ENCODE measurements at places on chromosomes 4 and X.

- DNase-seq: no peak
These were observed 24.0 kb downstream of the UNC5C start for GRCh38 chr4:95524729-95525128.

- DNase-seq: no peak
These were observed 1165.7 kb upstream of the IGFBP7 start for GRCh38 chr4:58275856-58276255.

- no peak for DNase-seq
These were observed 3.7 kb upstream of the TEX13D start for GRCh38 chrX:124328765-124329164.

- no peak for DNase-seq
These were observed 3.3 kb downstream of the CPEB2 start for GRCh38 chr4:15005474-15006115.

DNA sequence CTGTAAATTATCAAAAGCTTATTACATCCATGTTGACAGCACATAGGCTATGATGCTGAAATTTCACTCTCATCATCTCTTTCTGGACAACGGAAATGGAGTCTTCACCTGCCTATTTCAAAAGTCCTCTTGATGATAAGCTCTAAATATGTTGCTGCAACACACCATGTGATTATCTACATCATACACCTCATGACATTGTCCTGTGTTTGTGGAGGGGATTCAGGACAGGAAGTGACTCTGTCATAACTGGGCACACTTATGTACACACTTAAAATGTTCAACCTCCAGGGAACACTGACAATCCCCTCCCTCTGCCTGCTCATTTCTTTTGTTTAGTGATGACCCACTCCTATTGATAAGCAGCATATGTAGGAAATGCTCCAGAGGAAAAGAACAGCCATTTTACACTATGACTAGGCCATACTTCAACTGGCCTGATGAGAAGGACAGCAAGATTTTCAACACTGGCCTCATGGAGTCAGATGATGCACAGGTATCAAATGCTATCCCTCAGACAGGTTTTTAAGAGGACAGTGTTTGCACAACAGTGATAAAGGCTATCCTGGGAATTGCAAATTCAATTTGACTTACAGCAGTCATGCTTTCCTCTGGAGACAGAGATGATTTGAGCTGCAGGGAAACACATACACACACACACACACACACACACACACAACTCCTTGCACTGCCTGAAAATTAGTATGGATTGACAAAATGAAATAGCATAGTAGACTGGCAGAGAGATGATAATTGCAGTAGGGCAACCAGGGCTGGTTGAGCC, 163.3 kb upstream of the RASGEF1B start:
- no peak for DNase-seq

GRCh38 chrX:154602766-154603437, 16.2 kb downstream of the CTAG1B start:
- no peak for DNase-seq

DNA sequence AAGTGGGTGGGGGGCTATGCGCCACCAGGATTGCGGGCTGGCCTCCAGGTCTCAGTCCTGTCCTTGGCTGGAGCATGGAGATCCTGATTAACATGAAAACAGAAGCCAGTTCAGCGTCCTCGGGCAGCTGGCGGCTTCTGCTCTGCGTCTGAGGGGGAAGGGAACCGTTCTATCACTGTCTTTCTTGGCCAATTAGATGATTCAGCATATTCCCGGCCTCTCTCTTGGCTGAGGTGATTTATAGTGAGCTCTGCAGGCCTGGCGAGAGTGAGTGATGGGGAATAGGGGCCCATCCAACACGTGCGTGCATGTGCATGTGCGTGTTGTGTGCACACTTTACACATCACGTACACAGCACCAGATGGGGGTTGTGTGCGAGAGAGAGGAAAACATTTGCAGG, 145.8 kb upstream of the ATP6AP2 start:
- no peak for DNase-seq

DNA sequence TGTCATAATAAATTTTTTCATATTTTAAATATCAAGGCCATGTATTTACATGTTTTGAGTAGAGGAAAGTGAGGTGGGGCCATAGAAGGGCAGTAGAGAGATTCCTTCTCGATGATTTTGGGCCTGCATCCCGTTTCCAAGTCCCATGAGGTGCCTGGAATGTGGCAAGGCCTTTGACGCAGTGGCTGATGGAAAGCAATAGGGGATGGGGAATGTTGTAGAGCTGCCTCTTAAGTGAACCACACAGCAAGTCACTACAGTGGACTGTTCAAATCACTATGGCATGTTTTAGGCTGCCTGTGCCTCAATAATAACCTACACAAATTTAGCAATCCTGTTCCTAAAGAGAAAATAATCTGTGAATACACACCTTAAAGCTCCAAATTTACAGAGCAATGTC, 48.3 kb downstream of the ANXA5 start:
- DNase-seq: no peak

DNA sequence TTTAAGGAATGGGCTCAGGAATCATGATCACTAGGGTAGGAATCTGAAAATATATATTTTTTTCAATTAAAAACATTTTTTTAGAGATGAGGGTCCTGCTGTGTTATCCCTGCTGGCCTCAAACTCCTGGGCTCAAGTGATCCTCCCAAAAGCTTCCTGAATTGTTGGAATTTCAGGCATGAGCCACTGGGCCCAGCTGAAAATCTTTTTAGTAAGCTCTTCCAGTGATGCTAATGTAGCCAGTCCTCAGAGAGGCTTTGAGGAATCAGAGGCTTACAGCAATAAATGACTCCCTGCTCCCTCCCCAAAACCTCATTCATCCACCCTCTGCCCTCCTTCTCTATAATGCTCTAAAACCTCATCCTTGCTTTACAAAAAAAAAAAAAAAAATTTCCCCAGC, 129.5 kb downstream of the ZIC3 start:
- no peak for DNase-seq

DNA sequence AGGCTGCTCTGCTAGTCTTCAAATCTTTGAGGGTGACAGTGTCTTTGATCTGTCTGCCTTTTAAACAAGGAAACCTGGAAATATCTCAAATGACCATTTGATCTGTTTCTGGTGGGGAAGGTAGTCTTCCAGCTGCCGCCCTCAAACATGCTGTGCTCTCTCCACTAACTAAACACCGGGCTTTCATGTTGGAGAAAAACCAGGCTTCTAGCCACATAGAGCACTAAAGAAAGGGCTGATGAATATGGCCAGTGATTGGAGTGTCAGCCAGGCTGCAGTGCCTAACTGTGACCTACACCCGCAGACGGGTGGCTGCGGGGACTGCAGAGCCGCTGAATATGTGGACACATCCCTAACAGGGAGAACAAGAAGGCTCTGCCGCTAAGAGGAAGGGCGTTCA, 85.9 kb downstream of the UNC5C start:
- DNase-seq: no peak

DNA sequence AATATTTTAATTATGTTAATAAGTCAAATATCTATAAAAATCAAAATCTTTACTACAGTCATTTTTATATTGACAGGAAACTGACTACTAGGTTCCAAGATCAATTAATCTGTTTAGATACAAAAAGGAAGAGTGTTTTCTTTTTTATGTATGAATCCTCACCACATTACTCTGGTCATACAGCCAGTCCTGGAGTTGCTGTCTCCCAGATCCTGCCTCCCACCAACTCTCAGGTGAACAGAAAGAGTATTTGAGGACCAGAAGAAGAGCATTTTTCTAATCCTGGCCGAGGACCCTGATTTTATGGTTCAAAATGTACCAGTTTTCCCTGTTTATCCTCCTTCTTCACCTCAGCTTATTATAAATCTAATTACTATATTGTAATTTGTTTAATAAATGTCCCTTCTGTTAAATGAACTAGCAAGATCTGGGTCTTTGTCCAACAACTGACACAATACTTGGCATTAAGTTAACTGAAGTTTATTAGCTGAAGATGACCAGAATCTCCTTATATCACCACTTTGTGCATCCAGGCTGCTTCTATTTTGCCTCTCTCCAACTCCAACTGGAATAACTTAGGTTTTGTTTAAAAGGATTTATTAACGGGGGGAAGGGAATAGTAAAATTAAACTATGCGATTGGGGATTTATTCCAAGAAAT, 224.4 kb upstream of the PCDH7 start:
- no peak for DNase-seq

DNA sequence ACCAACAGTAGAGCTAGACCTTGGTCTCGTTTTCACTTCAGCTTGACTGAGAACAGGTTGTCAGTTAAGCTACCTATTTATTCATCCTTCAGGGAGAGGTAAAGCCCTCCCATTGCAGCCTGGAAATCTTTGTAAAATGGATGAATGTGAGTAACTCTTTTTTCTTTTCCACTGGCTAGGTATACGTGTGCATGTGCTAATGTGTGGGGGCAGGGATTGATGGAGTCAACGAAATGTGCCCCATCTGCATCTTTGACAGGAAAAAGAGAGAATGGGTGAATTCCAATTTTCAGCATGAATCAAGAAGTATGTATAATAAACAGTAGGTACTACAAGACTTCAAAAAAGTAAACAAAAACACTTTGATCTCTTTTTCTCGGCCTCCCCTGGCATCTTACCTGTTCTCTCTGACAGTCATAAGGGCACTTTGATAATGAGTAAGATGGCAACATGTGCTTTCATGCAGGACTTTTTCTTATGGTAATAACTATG, at the start of gene IL21:
Gene IL21, minus strand, starts transcription at position 51 of the 492 bp plus-strand sequence. CDS start 55 bp downstream, outside the sequence.
- no peak for DNase-seq

DNA sequence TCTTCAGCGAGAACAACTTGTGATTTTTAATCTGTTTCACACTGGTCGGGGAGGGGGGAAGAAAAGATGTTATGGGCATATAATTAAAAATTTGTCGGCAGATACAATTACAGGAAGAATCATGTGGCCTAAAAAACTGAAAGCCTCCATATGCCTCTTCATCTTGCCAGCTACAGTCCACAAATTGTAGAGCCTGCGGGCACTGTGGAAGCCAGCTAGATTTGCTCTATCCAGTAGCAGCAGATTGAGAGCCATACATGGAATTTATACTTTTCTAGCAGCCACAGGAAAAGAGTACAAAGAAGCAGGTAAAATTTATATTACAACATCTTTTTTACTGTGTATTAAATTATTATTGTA, 147.3 kb downstream of the TBL1X start:
- no peak for DNase-seq

DNA sequence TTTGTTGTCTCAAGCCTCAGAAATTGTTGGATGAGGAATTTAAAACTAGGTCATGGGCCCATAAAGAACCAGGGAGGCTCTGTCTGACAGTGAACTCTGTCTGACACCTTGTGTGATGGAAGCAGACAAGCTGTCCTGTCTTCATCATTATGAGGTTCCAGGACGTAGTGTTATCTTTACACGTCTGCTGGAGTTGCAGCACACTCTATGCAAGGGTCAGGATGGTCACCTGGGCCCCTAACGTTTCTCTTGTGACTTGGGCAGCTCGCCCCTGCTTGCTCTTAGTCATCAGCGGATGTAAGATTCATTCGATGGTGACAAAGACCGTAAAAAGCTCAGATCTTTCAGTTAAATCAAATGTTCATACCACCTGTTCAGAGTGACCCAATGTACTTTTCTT, 92.0 kb upstream of the ADGRG2 start:
- no peak for DNase-seq

DNA sequence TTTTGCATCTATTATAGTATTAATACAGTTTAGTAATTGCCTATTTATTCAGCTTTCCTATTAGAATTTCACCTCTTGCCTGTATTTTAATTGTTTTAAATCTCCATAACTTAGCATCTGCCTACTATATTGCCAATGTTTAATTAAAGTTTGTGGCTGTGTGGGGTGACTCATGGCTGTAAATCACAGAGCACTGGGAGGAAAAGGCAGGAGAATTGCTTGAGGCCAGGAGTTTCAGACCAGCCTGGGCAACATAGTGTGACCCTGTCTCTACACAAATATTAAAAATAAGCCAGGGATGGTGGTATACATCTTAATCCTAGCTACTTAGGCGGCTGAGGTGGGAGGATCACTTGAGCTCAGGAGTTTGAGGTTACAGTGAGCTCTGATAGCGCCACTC, 14.5 kb upstream of the CCSER1 start:
- DNase-seq: no peak

DNA sequence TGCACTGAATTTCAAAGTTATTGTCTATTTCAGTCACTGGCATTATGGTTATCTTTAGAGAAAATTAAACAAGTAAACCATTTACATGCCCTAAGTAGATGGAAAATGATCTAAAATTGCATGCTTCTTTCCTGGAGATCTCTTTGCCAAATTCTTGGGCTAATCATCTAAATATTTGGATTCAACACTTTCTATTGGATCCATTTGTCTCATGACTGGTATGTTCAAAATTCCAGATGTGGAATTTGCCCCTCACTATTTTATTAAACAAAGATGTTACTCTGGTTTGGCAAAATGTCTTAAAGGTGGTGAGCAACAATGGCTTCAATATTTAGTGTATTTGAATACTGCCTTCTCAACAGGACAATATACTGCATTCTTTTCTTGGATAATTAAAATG, 147.5 kb upstream of the CASK start:
- no peak for DNase-seq

- DNase-seq: no peak
These were observed 53.2 kb upstream of the CHRNA9 start for GRCh38 chr4:40281913-40282312.

DNA sequence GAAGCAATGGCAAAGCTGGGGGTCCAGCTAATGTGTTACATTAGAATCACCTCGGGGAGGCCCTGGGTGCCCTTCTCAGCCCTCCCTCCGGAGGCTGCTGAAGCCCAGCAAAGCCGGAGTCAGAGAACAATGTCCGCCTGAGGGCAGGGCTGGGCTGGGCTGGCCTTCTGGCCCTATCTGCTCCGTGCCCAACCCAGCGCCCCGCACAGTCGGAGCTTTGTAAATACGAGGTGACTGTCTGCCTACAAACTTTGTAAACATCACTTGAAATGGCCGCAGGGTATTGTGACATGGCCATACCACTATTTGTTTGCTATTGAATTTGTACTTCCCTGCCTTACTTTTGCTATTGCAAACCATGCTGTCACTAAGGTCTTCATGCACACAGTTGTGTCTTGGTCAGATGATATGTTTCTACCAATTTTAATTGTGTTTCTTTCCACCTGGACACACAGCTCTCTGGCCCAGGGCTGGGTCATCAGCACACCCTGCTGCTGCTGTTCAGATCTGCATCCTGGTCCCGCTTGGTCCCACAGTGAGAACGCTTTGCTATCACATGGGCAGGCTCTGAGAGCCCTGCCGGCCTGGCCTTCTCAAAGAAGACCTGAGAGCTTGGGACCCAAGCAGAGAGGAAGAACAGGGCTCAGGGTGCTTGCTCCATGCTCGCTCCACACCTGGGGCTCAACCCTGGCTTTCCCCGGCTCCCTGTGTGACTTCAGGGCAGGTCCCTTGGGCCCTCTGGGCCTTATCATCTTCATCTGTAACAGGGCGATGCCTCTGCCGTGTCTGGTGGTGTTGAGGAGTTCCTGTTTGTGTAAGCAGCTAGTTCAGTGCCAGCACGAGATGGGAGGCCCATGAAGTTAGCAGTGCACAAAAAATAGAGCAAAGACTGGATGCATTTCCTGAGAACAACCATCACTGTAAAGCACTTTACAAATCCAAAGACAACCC, 2.3 kb downstream of the S100P start:
- DNase-seq: no peak

DNA sequence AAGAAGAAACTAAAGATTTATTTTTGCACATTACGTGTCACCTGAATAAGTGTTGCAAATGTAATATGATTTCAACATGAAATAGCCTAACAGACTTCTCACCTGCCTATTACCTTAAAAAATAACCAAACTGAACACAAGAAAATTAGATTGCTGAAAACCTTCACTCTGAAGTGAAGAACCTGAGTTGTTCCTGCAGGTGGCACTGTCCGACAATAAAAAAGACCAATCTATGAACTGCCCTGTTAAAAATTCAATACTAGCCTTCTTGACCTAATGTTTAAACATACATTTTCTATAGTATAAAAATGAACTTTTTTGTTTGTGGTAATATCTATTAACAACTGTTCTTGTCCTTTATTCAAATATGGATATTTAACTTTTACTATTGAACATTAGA, 69.2 kb upstream of the PNPLA4 start:
- no peak for DNase-seq

Data from vagina (tissue), 2 donors.